CD4-positive, alpha-beta T cell treated with Interleukin-17A for 1 hour (primary cell): ENCODE measurements at places on chromosomes 16 and 17.

GRCh38 chr17:79812353-79813258 is 15.7 kb upstream of the CBX8 start:
- DNase-seq = no peak

- peak; percentile 10 for DNase-seq
Measured at GRCh38 chr16:23640615-23640930, 537 bp downstream of the PALB2 start.

GRCh38 chr16:6484081-6484480 is 848.6 kb upstream of the RBFOX1 start:
- DNase-seq = no peak

- no peak for DNase-seq
Measured at GRCh38 chr17:49887086-49887743, 39.3 kb upstream of the TAC4 start.

GRCh38 chr17:72926171-72926570 is 166.3 kb downstream of the SLC39A11 start:
- no peak for DNase-seq
